ENCODE measurements at places on chromosomes 16 and 17.
A peak's percentile ranks its signal among the peaks of the same experiment; 100 is the strongest.

GRCh38 chr17:58513965-58514769 is at the start of gene MTMR4:
MTMR4 (minus strand) TSS chr17:58514638; CDS start chr17:58514407, 231 bp downstream.
- peak; percentile 35 for DNase-seq

- no peak for DNase-seq
Measured at GRCh38 chr16:69936252-69936651, 14.9 kb upstream of the CLEC18A start.

DNA sequence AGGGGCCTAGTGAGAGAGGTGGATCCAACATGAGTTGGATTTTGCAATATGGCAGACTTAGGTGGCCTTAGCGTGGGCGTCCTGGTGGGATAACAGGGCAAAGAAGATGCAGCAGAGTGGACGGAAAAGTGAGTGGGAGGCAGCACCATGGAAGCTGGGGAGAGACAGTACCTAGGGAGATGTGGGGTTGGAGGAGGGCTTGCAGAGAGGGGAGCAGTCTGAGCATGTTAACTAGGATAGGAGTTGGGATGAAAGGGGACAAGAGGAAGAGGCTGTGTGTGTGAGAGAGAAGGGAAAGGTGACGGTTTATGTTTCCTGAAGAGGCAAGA is 120.1 kb downstream of the NTN1 start:
- no peak for DNase-seq

GRCh38 chr16:19875900-19876299 is 8.7 kb downstream of the GPRC5B start:
- no peak for DNase-seq

GRCh38 chr17:51667706-51668083 is 407.3 kb downstream of the UTP18 start:
- DNase-seq = no peak

GRCh38 chr17:70137451-70138230 is 31.7 kb upstream of the KCNJ2 start:
- DNase-seq = no peak

DNA sequence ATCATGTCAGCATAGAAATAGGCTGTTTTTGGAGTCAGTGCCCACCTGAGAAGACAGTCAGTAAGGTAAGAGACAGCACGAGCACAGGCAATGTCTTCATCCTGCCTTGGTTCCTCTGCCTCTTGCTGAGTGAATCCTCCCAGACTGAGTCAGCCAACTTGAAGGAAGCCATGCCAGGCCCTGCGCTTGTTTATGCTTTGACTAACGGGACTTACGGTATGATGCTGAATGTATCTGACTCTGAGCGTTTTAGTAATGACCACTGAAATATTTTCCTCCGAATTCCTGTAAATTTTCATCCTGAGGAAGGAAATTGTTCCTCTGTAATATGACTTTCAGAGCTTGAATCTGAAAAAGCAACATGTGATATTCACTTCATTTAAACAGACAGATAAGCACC is 18.0 kb downstream of the C17orf67 start:
- DNase-seq = no peak

- DNase-seq = no peak
Measured at GRCh38 chr16:8730335-8730915, 56.0 kb downstream of the ABAT start.

DNA sequence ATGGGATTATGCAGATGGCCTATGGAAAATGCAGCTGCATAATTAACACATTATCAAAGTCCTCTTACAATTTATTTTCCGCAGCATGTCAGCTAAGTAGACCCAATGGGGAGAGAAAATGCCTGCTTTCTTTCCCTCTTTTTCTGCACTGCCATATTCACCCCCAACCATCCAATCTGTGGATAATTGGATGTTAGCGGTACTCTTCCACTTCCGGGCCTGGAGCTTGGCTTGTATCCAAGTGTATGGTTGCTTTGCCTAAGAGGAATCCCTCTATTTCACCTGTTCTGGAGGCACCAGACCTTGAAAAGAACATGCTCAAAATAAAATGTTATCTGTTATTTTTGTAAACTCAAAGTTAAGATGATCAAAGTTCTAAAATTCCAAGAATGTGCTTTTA is 41.1 kb upstream of the CACNG3 start:
- no peak for DNase-seq

GRCh38 chr17:61863801-61864126 is 436 bp upstream of the BRIP1 start:
- no peak for DNase-seq

DNA sequence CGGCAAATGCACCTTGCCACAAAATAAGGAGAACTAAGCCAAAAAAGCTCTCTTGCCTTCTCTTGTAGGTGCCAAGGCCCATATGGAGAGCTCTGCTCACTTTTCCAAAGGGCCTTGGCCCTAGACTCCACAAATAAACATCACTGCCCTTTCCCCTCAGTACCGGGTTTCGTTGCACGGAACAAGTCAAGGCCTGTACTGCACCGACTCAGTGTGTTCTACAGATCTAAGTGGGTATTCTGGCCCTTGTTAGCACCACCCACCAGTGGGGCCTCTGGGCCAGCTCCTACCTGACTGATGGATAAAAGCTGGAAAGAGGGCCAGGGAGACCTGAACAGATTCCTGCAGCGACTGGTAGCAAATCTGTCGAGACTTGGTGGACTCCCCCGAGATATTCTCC is 43.7 kb upstream of the GSG1L start:
- DNase-seq = peak; percentile 77

DNA sequence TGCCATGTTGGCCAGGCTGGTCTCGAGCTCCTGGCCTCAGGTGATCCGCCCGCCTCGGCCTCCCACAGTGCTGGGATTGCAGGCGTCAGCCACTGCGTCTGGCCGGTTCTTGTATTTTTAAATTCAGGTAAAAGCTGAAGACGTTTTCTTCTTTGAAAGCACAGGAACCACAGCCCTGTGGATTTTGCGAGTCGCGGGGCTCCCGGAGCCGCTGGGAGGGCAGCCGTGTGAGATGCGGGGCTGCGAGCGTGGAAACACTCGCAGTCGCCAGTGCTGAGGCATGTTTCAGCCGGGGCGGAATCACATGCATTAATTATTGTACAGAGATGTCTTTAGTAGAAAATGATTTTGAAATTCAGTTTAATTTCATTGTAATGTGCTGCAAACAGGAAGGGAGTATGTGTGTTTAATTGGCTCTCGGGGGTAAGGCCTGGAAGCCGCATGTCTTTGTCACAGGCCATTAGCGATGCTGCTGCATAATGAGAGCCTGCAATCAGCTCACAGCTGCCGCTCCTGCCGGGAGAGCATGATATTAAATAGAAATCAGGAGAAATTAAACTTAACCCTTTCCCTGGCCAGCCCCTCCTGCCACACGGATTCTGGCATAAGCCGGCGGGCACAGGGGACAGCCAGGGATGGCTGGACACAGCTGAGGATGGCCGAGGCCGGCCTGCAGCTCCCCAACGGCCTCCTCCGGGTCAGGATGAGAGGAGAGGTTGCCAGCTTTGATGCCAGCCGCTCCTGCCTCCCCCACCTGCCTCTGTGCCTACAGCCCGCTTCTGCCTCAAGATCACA is 35.4 kb upstream of the CDH15 start:
- DNase-seq = peak; percentile 34

GRCh38 chr16:50778284-50779163 is 36.6 kb downstream of the CYLD start:
- no peak for DNase-seq

DNA sequence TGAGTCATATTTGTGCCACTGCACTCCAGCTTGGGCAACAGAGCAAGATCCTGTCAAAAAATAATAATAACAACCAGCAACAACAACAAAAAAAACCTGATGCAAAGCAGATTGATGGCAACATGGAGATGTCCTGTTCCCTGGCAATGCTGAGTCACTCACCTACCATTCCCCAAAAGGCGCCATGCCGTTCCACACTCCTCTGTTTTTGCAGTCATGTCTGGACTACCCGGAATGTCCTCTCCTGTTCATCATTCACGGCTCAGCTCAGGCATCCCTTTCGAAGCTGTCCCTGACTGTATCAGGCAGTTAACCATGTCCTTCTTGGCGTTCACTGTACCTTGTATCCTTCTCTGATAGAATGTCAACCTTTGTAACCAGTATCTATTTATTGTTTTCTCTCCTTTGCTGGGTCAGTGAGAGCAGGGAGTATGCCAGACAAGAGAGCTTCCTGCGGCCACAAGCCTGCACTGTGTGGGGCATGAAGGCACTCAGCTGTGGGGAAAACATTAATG is 147.7 kb downstream of the ABCC12 start:
- DNase-seq = no peak

- no peak for DNase-seq
Measured at GRCh38 chr16:72554935-72555334, 383.0 kb upstream of the PMFBP1 start.

DNA sequence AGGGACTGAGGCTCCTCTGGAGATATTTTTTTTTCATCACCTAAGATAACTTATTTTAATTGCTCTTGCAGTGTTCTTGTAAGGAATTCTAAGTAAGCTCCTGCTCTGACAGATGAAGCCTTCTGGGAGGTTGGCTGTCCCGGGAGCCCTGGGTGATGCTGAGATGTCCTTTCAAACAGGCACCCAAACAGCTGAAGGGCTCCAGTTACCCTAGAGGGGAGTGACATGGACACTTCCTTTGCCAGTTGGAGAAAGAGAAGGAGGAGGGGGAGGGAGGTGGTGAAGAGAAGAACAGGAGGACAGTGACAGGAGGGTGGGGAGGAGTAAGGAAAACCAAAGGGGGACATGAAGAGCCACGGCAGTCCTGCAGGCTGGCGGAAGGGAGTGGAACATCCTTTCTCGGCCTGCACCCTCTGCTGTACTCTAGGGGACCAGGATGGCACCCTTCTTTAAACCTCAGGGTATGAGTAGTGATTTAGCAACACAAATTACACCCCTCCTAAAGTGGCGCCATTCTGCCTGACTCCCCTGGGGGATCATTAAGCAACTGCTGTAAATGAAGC is 51.8 kb downstream of the MYH3 start:
- DNase-seq = no peak

- no peak for DNase-seq
Measured at GRCh38 chr16:22691335-22691734, 122.6 kb upstream of the HS3ST2 start.

GRCh38 chr17:47902039-47902744 is 6.2 kb downstream of the SP2 start:
- DNase-seq = no peak

GRCh38 chr16:74896389-74897370 is 88.2 kb downstream of the WDR59 start:
- DNase-seq = no peak

- DNase-seq = no peak
Measured at GRCh38 chr16:88014252-88014781, 63.1 kb downstream of the BANP start.

DNA sequence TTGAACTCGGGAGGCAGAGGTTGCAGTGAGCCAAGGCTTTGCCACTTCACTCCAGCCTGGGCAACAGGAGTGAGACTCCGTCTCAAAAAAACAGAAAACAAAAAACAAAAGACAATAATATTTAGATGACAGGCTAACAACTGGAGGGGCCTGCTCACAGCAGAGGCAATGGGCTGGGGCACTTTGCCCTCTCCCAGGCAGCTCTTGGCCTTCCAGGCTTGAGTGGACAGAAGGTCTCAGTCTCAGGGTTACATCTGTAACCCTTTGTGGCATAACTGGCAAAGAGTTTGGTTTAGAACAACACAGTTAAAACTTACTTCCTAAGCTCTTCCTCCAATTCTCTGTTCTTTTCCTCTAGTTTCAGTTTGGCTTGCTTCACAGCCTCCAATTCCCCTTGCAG is 114.9 kb downstream of the SPAG9 start:
- no peak for DNase-seq

- DNase-seq = no peak
Measured at GRCh38 chr17:65231086-65231485, 93.9 kb downstream of the RGS9 start.

DNA sequence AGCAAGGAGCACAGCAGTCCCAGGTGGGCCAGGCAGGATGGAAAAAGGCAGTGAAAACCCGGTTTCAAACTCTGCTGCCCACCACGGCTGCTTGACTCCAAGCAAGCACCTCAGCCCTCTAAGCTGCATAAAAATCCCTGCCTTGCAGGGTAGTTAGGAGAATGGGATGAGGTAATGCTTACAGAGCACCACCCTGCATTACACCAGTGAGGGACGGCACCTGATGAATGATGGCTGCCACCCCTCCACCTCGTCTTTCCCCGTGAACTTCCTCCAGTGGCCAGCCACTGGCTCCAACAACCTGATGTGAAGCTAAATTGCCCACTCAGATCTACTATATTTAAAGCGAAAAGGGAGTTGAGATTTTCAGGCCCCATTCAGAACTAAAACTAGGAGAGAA is 21.3 kb downstream of the MIEF2 start:
- DNase-seq = no peak

- DNase-seq = no peak
Measured at GRCh38 chr17:35944151-35944550, 638 bp upstream of the LYZL6 start.

GRCh38 chr16:1026057-1026783 is 44.6 kb downstream of the SOX8 start:
- no peak for DNase-seq

DNA sequence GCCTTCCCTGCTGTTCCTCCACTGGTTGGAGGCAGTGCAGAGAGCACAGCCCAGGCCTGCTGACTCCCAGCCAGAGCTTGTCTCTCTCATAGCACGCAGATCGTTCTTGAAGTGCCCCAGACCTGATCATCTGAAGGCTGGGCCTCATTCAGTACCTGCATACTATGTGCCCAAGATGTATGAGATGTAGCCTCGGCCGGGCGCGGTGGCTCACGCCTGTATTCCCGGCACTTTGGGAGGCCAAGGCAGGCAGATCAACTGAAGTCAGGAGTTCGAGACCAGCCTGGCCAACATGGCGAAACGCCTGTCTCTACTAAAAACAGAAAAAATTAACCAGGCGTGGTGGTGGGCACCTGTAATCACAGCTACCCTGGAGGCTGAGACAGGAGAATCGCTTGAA is 31.0 kb downstream of the WNT3 start:
- DNase-seq = no peak

GRCh38 chr16:84618581-84619460 is 943 bp upstream of the COTL1 start:
- DNase-seq = no peak

GRCh38 chr16:5643855-5644531 is 546.4 kb upstream of the EEF2KMT start:
- no peak for DNase-seq

GRCh38 chr17:76907352-76907751 is 39.1 kb downstream of the MGAT5B start:
- DNase-seq = no peak

DNA sequence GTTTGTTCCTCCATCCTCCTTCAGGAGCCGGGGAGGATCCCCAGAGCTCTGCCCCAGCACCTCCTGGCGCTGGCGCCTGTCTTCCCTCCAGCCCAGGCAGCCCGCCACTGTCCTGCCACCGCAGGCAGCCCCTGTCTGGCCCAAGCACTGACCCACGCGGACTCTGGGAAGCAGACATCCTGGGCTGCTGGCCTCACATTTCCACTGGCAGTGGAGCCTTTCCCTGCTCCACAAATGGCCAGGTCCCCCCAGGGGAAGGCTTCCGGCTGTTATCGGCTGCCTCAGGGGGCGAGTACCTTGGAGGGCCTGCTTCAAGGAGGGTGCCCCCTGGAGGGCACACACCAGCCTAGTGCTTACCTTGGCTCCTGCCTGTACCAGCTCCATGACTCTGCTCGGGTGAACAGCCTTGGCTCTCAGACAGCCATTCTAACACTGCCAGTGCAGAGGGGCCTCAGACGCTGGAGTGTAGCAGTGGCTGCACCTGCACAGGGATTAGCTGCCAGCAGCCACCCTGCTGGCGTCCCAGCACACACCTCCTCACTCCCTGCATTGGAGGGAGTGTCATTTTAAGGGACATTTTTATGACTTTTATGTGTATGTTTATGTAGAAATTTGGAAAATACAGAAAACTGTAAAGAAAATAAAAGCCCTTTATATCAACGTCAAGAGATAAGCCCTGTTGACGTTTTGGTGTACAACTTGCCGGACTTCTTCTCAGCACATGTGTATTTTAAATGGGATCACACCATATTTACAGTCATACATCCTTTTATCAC is 21.0 kb downstream of the ACE start:
- peak; percentile 39 for DNase-seq

GRCh38 chr17:27553019-27553511 is 77.9 kb upstream of the LGALS9 start:
- no peak for DNase-seq
